Cardiac ventricle fibroblast (primary cell): ENCODE measurements at places on chromosomes 5 and 9. TPM values are rescaled to one million over a fixed set of nuclear protein-coding genes. Genes with fewer than 3 reads are reported as not detected.

ALDH1A1 gene
- total RNA-seq = 1.6 and 3.5 TPM in 2 replicates

GMCL2 gene
- total RNA-seq = not detected in 2 replicates

ZNF366 gene
- total RNA-seq = 0.44 and 0.88 TPM in 2 replicates

ISCA1 gene
- total RNA-seq = 35.9 and 43.2 TPM in 2 replicates

PAEP gene
- total RNA-seq = not detected in 2 replicates

TAF11L5 gene
- not detected in 2 replicates for total RNA-seq

FGFR4 gene
- 6.3 and 17.4 TPM in 2 replicates for total RNA-seq

FOXI1 gene
- not detected in 2 replicates for total RNA-seq

OR13C3 gene
- not detected in 2 replicates for total RNA-seq

EIF4E1B gene
- not detected in 2 replicates for total RNA-seq

FKBP15 gene
- 14.3 and 17.8 TPM in 2 replicates for total RNA-seq

ADAM19 gene
- 8.0 and 8.8 TPM in 2 replicates for total RNA-seq

PCDHA4 gene
- 0.24 and 0.31 TPM in 2 replicates for total RNA-seq
